Mammary epithelial cell (primary cell): ENCODE measurements at places on chromosomes 12 and 14.

DNA sequence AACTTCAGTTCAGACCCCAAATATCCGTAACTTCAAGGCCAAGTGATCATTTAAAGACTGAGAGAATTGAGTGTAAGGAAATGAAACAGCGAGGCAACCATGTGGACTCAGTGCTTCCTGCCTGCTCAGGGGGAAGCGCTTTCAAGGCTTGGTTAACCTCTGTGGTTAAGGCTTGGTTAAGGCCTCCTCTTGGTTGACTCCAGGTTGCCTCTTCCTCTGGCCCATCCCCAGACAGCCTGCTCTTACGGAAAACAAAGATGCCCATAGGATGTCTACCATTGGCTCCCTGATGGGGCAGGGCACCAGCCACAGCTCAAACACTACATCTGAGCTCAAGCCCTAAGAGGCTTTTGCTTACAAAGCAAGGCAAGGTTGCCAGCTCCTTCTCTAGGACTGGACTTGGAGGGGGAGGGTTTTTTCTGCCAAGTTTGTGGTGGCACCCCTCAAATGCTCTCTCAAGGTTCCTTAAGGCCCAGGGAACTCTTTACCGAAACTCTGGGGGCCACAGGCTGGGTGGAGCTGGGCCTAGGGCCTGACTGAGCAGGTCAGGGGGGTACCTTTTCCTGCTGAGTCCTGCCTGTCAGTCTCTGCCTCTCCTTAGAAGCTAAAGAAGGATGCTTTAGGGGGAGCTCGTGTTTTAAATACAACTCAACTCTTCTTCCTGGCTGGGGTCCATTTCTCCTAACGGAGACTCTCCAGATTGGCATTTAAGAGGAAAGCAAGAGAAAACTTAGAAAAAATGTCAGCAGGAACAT is 13.7 kb downstream of the COL2A1 start:
- DNase-seq, result no peak

- DNase-seq, result no peak
These were observed 264.2 kb downstream of the ADAMTS20 start for GRCh38 chr12:43287706-43288383.

- DNase-seq, result peak; percentile 62
These were observed 1.1 kb upstream of the ARG2 start for GRCh38 chr14:67618617-67619063.

DNA sequence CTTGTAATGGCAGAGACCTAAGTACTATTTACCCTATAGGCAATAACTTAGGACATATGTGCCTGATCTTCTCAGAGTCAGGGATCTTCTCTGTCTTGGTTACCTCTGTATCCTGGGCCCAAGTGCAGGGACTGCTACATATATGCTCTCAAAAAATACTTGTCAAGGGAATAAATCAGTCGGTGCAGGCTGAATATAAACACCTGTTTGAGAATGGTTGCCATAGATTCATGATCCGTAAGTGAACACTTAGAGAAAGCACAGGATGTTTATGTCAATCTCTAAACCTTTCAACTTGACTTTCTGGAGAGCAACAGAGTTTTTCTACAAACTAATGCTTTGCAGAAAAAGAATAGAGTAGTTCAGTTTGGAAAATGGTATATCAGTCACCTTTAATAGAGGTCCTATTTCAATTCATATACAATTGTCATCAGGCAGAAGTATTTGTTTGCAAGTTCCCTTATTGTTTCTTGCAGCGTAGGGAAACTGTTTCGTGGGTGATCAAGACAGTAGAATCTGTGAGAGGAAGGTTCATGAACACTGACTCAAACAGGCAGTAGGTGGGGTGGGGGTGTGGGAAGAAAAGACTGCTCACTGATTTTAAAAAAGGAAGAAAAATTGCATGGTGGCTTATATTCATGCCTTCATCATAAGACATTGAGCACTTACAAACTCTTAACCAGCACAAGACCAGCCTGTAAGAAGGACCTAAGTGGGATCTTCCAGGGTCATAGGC is 6.0 kb upstream of the UBE2N start:
- DNase-seq, result no peak

DNA sequence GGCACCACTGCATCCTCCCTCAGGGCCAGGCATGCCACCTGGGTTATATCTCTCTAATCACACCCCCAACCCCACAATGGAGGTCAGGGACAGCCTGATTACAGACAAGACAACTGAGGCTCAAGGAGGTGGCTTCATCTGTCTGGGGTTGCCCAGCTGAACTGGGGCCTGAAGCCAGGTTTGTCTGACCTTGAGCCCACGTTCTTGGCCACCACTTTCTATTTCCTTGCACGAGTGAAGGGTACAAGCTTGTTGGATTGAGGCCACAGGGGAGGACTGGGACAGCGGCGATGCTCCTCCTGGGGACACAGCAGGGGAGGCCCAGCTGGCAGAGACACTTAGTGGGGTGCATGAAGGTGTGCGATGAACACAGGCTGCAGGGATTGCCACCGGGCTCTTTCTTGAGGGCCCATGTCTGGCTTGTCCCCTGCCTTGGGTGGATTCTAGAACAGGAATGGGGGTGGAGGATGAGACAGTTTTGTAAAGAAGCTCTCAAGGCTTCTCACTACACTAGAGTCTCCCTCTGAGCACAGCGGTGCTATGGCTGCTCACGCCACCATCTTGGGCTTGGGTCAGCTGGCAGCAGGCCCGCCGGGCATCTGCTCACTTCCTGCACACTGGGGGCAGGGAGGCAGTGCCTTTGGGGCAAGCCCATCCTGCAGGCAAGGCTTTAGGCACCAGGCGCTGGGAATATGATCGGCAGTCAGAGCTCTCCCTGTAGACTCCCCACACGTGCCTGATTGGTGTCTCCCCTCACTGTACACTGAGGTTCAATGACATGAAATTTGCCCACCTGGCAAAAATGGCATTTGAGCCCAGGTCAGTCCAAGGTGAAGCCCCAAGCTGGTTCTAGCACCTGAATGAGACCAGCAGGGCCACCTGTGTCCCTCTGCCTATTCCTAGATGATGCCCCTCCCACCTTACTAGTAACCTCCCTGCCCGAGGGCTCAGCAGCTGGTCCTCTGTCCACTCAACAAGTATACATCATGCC is 16.0 kb downstream of the RITA1 start:
- no peak for DNase-seq

DNA sequence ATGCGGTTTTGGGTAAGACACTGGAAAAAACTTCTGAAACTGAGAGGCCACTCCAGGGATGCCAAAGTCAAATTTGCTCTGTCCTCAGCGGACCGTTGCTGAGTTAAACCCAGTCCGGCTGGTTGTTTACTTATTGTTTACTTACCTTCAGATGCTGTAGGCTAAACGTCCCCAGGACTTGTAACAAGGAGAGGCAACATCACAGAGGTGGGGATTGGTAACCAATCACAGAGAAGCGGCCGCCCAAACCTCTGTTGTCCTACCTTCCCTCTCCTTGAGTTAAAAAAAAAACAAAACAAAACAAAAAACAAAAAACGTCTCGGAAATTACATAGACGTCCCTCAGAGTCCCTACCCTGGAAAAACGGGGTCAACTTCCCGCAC is 380 bp downstream of the ANO2 start:
- no peak for DNase-seq

DNA sequence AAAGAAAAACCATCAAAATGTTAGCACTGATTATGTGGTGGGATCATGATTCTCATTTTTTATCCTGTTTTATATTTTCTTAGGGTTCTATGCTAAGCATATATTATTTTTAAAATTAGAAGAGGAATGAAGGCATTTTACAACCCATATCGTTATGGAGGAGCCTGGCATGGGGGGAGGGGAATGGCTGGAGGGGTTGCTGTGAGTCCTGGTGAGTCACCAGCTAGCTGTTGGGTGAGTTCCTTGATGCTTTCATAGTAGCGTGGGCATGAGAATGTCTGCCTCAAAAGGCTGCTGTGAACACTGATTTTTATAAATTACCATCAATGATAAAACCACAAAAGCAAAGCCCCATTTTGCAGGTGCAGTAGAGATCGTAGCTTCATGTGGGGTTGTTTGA is 46.9 kb downstream of the C14orf132 start:
- DNase-seq, result peak; percentile 73

GRCh38 chr14:40204441-40205175 is 772.4 kb upstream of the FBXO33 start:
- DNase-seq, result no peak

DNA sequence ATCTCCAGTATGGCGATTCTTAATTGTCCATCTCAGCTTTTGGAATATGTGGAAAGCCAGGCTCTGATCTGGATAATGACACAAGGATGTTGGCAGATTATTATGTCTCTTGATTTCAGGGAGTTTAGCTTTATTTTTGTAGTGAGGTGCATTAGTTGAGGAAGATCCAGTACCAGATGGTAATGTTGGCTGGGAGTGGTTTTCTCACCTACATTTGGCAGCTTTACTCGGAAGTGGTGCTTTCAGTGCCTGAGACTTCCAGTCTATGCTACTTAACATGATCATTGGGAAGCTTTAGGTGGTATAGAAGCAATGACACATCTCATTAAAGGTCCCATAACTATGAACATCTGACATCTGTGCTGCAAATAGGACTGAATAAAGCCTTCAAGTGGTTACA is 7.5 kb downstream of the SLC15A5 start:
- no peak for DNase-seq

- no peak for DNase-seq
These were observed 14.9 kb upstream of the FIGNL2 start for GRCh38 chr12:51863363-51863932.

DNA sequence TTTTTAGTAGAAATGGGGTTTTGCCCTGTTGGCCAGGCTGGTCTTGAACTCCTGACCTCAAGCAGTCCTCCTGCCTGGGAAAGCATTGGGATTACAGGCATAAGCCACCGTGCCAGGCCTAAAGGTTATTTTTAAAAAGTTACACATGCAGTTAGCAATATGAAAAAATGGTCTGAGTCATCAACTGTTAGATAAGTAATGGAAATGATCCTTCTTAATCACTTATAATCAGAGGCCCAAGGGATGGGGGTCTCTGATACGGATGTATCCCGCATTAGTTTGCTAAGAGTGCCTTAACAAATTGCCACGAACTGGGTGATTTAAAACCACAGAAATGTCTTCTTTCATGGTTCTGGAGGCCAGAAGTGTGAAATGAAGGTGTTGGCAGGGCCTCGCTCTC is 54.1 kb upstream of the FERMT2 start:
- DNase-seq, result no peak

DNA sequence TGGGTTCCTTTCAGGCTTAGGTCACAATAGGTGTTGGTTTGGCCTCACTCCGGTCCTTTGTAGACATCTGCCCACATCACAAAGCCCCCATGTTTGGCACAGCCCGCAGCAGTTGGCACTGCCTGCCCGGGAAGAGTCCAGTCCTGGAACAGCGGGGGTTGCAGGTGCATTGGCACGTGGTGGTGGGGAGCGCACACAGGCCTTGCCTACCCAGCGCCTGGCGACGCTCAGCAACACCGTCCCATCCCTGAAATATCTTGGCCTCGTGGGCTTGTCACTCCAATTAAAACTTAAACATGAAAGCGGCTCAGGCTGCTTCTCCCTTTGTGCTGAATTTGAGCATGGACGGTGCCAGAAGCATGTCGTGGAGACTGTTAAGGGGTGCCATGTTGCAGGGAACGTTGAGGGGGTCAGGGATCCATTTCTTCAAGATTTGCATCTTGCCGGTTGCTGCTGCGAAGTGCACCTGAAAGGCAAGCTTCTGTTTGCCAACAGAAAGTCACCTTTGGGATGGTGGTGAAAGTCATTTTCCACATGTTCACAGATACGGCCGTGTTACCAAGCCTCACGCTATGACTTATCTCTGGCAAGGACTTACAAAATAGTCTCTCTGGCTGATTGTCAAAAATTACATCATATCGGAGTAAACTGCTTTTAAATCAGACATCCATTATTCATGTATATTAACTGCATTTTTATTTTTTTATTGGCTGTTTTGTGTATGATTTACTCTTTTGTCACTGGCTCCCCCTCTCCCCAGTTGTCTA is 91.5 kb downstream of the FBXW8 start:
- no peak for DNase-seq

DNA sequence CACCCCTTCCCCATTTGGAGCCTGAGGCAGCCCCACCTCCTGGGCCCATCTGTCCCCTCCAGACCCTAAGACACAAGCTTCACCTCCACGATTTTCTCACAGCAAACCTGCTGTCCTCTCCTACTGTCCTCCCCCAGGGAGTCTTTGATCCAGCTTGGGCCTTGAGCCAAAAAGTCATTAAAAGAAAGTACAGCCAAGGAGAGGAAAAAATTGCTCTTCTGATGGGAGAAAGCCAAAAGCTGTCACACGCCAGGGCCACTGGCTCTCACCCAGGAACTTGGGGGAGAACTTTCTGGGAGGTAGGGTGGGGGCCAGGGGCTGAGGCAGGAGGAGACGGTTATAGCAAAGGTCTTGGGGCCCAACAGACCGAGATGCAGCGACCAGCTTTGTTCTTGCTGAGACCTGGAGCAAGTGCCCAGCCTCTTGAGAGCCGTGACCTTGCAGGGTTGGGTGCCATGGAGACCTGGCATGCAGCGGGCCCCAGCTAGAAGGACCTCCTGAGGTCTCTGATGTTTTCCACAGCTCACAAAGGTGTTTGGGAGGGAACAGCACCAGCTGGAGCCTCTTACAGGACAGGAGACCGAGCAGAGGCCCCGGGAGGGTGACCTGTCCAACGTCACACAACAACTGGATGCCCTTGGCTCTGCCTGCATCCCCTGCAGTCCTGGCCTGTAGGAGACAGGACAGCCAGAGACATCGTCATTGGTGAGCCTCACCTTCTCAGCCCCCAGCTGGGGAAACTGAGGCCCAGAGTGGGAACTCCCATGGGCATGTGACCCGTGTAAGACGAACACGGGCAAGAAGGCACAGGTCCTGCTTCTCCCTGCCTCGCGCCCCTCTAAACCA is 124.5 kb downstream of the CALM1 start:
- no peak for DNase-seq

DNA sequence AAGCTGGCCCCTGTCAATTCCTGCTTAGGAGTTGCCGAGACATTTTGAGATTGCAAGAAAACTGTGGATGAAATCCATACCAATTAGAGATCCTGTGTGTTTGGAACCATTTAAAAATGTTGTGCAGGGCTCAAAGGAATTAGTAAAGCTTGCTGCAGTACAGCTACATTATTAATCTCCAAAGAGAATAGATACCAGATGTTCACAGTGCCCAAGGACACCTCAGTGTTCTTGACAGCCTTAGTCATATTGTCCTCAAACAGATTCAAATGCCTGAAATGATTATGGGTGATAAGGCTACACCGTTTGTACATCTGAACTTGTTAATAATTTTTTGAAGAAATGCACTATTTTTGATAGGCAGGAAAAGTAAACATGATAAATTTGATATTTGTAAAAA is 164.6 kb downstream of the MSRB3 start:
- no peak for DNase-seq
